ENCODE measurements at places on chromosomes 16 and 17.

- peak; percentile 70 for DNase-seq
Observed at GRCh38 chr17:31269578-31269983, 27.5 kb downstream of the OMG start.

DNA sequence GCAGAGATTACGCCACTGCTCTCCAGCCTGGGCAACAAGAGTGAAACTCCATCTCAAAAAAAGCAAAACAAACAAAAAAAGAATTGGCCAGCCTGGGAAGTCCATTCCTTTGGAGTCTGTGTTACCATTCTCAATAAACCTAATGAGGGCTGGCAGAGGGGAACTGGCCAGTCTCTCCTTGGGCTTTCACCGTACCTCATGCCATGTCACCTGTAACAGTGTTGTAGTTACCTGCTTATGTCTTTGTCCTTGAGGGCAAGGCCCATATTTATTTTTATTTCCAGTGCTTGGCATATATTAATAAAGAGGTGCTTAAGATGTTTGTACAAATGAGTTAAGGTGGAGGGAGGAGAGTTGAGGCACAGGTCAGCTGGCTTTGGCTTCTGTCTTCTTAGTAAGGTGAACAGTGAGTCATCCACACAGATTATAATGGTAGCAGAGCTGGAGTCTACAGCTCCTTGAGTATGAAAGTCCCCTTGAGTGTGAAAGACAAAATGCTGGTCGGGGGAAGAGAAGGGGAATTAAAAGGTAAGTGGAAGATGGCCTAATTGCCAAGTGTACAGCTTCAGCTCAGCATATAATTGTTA is 8.4 kb downstream of the C1QBP start:
- no peak for DNase-seq

DNA sequence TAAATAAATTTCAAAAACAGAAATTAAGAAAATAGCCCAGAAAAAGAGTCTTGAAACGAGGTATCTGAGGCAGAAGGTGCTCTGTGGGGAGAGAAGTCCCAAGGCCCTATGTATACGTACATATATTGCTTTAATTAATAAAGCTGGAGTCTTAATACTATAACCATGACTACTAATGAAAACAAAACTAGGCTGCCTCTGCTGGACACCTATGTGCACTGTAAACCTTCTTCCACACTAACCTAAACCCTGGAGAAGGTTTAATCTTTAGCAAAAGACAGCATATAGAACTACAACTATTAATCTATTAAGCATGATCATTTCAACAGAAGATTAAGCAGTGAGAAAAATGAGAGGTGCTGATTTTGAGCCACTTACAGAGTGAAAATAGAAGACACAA is 153.9 kb upstream of the C17orf78 start:
- no peak for DNase-seq

GRCh38 chr17:59712862-59713261 is 5.4 kb downstream of the VMP1 start:
- no peak for DNase-seq

- no peak for DNase-seq
Observed at GRCh38 chr16:15773968-15774367, 82.9 kb downstream of the MYH11 start.

- no peak for DNase-seq
Observed at GRCh38 chr16:82152641-82153112, 17.3 kb downstream of the MPHOSPH6 start.

DNA sequence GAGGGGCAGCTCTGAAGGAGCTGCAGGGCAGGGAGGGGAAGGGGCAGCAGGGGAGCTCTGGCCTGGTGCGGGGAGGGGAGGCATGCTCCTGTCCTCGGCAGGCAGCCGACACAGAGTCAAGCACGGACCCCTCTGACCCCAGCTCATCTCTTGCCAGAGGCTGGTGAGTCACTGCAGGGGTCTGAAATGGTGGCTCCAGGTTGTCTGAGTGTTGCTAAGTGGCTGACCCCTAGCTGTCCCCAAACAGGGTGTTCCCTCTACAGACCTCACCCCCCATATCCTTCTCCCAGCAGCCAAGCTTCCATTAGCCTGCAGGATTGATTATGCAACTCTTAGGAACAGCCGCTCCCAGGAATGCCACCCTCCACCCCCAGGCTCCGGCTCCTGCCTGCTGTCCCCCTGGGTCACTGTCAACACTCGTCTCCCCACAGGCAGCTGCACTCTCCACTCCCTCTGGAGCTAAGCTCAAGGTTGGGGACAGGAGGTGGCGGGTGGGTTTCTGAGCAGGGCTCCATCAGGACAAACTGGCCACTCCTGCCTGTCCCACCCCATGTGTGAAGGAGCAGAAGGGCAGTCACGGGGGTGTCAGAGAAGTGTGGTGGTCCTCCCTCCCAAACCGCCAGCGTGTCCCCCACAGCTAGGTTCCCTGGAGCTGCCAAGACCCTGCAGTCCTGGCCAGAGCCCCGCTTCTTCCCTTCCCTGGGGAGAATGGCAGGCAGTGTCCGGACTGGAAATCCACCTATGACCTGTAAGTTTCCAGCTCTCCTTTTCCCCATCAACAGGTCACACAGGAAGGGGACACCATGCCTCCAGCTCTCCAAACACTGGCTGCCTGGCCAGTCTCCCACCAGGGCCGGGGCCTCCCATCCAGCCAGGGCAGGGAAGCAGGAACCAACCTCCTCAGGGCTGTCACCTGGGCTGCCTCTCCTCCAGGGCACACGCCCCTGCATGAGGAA is 1.0 kb downstream of the MYLK3 start:
- peak; percentile 3 for DNase-seq

- no peak for DNase-seq
Observed at GRCh38 chr17:48294020-48294805, 135.8 kb downstream of the SKAP1 start.

- no peak for DNase-seq
Observed at GRCh38 chr17:51435171-51435552, 174.8 kb downstream of the UTP18 start.

DNA sequence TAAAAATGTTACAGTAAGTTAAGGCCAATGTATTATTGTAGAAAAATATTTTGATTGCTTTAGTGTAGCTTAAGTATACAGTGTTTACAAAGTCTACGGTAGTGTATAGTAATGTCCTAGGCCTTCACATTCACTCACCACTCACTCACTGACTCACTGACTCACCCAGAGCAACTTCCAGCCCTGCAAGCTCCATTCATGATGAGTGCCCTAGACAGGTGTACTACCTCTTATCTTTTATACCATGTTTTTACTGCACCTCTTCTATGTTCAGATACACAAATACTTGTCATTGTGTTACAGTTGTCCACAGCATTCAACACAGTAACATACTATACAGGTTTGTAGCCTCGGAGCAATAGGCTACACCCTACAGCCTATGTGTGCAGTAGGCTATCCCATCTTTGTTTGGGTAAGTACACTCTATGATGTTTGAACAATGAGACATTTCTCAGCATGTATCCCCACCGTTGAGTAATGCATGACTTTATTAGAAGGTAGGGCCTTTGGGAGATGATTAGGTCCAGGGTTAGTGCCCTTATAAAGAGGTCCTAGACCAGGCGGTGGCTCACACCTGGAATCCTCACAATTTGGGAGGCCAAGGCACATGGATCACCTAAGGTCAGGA is 117.8 kb downstream of the SLC39A11 start:
- no peak for DNase-seq

DNA sequence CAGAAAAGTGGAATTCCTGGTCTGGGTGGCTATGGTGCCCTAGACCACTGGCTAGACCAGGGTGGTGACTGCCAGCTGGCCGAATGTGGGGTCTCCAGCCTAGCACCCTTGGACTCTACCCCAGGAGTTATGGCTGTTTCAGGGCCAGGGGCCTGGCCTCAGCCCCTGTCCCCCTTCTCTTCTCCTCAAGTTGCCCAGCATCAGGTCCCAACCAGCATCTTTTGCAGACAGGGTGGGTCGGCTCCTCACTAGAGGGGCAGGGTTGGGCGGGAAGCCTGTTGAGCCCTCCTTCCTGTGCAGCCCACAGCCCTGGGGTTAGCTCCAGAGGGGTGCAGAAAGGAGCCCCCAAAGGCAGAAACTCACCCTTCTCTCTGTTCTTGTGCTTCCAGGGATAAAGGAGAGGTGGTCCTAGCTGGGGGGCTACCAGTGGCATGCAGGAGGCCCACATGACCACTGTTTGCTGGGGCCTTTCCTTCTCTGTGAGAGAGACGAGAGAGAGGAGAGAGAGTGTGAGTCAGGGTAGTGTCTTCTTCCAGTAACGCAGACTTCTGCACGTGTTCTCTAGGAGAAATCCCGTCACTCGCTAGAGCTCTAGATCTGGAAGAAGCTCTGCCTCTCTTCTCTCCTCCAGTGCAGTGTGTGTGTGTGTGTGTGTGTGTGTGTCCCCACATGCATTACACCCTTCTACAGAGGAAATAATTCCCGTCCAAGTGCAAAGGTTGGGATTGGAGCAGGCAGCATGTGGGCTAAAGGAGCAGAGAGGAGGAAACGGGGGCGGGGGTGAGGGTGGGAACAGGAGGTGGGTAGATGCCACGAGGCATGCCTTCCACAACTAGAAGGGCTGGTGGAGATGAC is 209.4 kb downstream of the SEC14L1 start:
- no peak for DNase-seq

GRCh38 chr17:42682722-42683403 is 532 bp downstream of the CNTNAP1 start:
- peak; percentile 78 for DNase-seq

- no peak for DNase-seq
Observed at GRCh38 chr16:30882429-30883310, 11.2 kb downstream of the BCL7C start.

DNA sequence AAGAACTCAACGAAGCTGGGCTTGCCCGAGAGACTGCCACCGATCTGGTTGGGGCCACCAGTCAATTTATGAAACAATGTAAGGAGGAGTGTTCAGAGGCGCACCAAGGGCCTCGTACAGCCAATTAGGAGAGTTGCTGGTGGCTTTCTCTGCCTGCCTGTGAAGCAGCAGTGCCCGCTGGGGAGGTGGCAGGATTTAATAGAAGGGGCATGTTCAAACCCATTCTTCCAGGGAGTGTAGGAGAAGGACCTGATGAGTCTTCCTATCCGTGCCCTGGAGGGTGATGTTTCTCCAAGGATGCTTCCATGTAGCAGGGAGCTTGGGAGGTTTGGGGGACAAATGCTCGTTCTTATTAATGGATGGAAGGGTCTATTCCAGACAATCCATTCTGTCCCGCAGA is 178.4 kb downstream of the CCDC182 start:
- DNase-seq, result no peak

DNA sequence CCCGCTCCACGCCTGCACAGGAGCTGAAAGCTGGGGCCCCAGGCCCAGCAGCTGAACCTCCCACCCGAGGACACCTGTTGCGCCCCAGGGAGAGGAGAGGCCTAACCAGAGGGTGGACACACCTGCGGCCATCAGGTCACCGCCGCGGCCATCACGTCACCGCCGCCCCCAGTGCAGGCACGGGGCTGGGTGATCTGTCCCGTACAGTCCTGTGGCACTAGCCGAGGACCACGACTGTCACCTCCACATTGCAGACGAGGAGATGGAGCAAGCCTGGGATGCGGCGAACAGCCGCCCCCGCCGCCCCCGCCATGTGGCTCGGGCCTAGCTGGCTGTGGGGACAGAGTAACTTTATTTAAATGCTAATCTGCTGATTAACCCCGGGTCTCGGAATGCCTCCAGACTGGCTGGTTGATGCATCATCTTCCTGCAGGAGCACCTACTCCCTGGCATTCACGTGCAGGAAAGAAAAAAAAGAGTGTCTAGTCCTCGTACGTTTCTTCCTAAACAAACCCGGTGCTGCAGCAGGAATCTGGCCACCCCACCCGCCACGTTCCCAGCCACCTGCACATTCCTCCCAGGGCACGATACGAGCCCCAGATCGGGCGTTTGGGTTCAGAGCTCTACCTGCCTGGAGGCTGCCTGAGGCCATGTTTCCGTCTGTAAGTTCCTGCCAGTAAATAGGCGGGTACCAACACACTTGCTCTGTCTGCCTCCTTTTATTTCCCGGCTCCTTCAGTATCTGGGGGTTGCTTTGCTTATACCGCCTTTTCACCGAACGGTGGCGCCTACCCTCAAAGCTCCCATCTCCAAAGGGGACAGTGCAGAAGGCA is 29.9 kb downstream of the PIEZO1 start:
- peak; percentile 93 for DNase-seq

DNA sequence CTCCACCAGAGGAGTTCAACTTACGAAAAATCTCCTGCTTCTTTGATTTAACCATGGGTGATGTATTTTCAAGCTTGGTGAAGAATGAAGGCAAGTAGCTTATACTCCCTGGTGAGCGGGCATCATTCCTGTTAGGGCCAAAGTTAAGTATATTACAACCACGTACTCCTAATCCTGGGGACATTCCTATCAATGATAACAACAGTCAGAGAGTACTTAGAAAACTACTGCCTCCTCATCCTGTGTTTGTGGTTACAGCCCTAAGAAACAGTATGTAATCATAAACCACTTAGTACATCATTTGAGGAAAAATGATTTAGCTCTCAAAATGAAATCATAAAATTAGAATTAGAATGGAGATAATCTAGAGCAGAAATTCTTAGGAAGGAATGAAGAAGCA is 47.3 kb downstream of the TTC19 start:
- no peak for DNase-seq

- DNase-seq, result no peak
Observed at GRCh38 chr17:74445158-74445557, 13.3 kb downstream of the GPRC5C start.

GRCh38 chr17:28466001-28466400 is 7.4 kb upstream of the SLC13A2 start:
- DNase-seq, result no peak

- no peak for DNase-seq
Observed at GRCh38 chr16:55725055-55725777, 69.4 kb downstream of the SLC6A2 start.

DNA sequence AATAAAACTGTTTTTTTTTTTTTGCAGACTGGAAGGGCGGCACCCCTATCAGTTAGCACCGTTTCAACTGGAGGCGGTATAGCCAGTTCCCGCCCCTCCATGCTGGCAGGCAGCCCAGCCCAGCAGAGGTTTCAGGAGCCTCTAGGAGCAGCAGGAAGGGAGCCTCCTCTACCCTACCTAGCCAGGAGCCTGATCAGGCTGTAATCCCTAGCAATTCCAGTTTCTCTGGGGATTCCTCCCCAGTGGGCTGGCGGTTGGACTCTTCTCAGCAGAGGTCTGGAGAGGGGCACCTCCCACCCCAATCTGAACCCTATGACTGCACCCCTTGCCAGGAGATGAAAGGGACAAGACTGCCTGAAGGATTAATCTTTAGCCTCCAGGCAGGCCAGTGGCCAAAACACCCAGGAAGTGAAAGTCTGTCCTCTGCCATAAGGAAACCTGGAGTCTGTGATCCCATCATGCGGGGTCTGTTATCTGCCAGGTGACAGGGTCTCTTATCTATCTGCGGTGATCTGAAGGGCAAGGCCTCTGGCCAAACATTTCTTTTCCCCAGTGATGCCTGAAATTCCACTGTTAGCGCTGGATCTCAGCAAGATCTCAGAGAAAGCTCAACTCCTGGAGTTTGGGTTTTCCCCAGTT is 4.9 kb upstream of the CDH1 start:
- no peak for DNase-seq

- DNase-seq, result no peak
Observed at GRCh38 chr17:63125987-63126386, 160.0 kb downstream of the TANC2 start.

All from AG08396 (cell line).